ENCODE measurements at places on chromosomes 2 and 18.

- H3K27me3 ChIP-seq = no peaks in the 10 kb centered on the region
- no peak overlapping the region for H3K27ac ChIP-seq
- no peaks in the 10 kb centered on the region for H3K36me3 ChIP-seq
These were observed 8.6 kb downstream of the ALLC start for GRCh38 chr2:3666613-3666975.

- no peak for DNase-seq
- H3K27me3 ChIP-seq = no peaks in the 10 kb centered on the region
These were observed 209.8 kb upstream of the HDAC4 start for GRCh38 chr2:239610457-239611221.

DNA sequence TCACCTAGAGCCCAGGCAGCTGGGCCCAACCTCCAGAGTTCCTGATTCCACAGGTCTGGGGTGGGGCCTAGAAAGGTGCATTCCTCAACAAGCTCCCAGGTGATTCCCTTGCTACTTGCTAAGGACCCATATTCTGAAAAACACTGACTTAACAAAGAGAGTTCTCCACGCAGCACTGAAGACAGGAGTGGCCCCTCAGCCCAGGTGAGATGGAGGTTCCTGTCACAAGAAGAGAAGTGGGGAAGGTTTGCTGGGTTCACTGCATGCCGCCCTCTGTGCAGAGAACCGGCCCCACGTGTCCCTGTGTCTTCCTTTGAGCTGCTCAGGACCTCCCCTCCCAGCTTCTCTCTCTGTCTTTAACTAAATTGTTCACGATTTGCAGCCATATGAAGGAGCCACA is 201.4 kb upstream of the DDX18 start:
- H3K4me1 ChIP-seq = no peaks in the 10 kb centered on the region
- H3K36me3 ChIP-seq = no peaks in the 10 kb centered on the region
- no peak overlapping the region for H3K27ac ChIP-seq
- DNase-seq = no peak

- H3K4me1 ChIP-seq = peaks cover 20% of the 10 kb centered on the region
- peak overlapping the region; percentile 61 for H3K4me3 ChIP-seq
- H3K27me3 ChIP-seq = peaks cover 53% of the 10 kb centered on the region
- no peak overlapping the region for H3K27ac ChIP-seq
- H3K36me3 ChIP-seq = no peaks in the 10 kb centered on the region
These were observed 4.9 kb upstream of the SIX2 start for GRCh38 chr2:45014016-45014702.

- H3K4me1 ChIP-seq = peaks cover 51% of the 10 kb centered on the region
- no peaks in the 10 kb centered on the region for H3K27me3 ChIP-seq
- DNase-seq = no peak
- no peak overlapping the region for H3K27ac ChIP-seq
- H3K4me3 ChIP-seq = no peak overlapping the region
These were observed 11.7 kb upstream of the RALB start for GRCh38 chr2:120240901-120241429.

- no peaks in the 10 kb centered on the region for H3K4me1 ChIP-seq
- no peaks in the 10 kb centered on the region for H3K27me3 ChIP-seq
- no peak overlapping the region for H3K4me3 ChIP-seq
- no peak overlapping the region for H3K27ac ChIP-seq
These were observed 40.5 kb downstream of the SPHKAP start for GRCh38 chr2:228140934-228141528.

DNA sequence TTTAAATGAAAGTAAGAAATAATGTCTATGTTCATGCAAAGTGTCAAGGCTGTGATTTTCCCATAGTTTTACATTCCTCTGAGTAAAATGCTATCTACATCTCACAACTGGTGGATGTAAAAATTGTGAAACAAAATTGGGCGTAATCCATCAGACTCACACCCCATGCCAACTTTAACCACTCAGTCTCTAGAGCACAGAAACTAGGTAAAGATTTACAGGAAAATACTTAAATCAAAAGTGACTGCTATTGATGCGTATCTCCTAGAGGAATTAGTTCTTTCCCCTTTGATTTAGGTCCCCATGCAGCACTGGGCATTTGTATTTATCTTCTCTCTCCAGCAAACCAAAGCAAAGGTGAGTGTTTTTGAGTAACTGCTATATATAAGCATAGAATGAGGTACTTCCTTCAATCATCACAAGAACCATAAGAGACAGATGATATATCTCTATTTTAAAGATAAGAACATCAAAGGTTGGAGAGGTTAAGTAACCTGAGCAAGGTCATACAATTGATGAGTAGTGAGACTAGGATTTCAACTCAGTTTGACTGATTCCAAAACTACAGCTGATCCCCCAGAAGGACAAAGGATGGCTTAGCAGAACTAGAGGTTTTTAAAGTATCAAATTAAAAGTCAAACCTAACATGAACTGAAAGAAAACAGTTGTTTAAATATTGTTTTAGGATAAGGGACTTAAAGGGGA is 594.0 kb upstream of the ACVR2A start:
- H3K4me3 ChIP-seq = no peak overlapping the region
- H3K36me3 ChIP-seq = no peaks in the 10 kb centered on the region
- H3K27ac ChIP-seq = no peak overlapping the region
- no peaks in the 10 kb centered on the region for H3K27me3 ChIP-seq
- no peak for DNase-seq

- no peak overlapping the region for H3K27ac ChIP-seq
- H3K36me3 ChIP-seq = no peaks in the 10 kb centered on the region
- no peak overlapping the region for H3K4me3 ChIP-seq
- no peak for DNase-seq
These were observed 2.1 kb upstream of the SKA1 start for GRCh38 chr18:50372743-50373142.

GRCh38 chr2:150606380-150607060 is 119.1 kb upstream of the RND3 start:
- H3K27ac ChIP-seq = no peak overlapping the region
- no peak for DNase-seq

DNA sequence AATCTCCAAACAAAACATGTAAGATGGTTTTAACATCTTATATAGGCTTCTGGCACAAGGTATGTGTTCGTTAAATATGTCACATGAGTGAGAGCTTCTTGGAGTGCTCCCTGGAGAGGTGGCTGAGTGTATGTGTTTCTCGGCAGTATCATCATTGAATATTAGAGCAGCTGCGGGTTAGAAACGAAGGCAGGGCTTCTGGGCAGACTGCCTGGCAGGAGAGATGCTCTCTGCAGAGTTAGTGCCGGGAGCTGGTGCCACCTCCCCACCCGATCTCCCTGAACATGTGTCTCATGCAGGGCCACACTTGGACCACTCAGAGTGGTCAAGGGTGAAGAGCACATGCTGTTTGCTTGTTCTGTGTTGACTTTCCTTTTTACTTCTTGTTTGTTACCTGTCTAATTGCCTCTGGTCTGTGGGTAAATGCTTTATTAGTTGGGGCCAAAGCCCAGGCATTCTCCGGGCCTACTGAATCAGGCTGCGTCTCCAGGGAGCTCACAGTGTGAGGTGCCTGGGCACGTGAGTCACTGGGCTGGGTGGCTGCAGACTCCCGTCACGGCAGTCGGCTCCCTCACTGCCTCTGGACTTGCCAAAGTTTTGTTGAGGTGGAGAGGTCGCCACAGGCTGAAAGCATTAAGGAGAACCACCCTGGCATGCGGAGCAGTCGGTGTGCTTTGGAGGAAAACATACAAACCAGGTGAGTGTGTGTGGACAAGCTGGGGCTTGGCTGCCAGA is 246.6 kb downstream of the FHOD3 start:
- no peaks in the 10 kb centered on the region for H3K27me3 ChIP-seq
- no peak overlapping the region for H3K27ac ChIP-seq
- H3K4me3 ChIP-seq = no peak overlapping the region
- peaks cover 4% of the 10 kb centered on the region for H3K36me3 ChIP-seq
- H3K4me1 ChIP-seq = no peaks in the 10 kb centered on the region

DNA sequence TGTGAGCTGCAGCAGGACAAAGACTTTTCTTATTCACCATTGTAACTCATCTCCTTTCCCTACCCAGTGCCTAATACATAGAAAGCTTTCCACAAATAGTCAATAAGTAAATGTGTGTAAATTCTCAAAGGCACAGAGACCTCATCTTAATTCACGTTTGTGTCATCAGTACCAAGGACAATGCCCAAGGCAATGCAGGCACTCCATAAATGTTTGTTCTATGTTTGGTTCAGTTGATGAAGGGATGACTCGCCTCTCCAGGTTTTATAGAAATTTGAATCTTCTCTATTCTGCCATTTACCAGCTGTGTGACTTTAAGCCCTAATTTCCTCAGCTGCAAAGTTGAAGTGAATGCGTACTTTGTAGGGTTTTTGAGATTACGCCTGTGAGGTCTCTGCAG is 2.1 kb upstream of the MOGAT1 start:
- H3K27me3 ChIP-seq = peaks cover 5% of the 10 kb centered on the region
- H3K4me1 ChIP-seq = peaks cover 18% of the 10 kb centered on the region
- H3K36me3 ChIP-seq = no peaks in the 10 kb centered on the region
- H3K27ac ChIP-seq = no peak overlapping the region

DNA sequence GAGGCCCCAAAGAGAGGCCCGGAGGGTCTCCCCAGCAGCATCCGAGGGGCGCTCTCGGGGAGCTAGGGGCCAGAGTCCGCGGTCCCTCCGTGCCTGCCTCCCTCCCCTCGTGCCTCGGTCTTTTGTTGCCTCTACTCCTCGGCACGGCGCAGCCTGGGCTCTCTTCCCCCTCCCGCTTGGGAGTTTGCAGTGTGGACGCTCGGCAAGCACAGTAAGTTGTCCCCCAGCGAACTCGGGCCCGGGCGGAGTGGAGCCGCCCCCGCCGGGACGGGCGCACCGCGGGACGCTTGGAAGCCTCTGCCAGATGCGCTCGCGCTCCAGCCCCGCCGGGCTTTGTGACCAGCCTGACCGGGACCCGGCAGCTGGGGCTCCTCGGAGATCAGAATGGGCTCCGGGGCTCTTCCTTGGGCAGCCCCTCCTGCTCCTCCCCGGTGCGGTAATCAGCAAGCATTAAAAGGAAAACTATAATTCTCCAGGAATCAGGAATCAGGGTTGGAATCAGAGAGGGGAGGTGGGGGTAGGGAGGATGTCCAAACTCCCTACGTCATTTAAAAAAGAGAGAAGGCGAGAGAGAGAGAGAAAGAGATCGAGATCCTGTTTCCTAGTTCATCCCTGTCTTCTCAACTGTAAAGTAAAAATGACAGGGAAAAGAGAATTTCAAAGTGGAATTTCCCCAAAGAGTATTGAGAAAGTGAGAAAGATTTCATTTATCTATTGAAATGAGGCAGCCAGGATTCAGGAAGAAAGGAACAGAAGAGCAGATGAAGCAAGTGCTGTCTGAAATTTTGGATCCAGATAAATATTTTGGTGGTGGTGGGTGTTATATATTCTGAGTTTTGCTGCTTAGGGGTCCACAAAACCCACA is 786 bp upstream of the TMEM200C start:
- H3K4me3 ChIP-seq = peak overlapping the region; percentile 70
- H3K27me3 ChIP-seq = peaks cover 22% of the 10 kb centered on the region
- peaks cover 5% of the 10 kb centered on the region for H3K4me1 ChIP-seq
- H3K36me3 ChIP-seq = no peaks in the 10 kb centered on the region
- H3K27ac ChIP-seq = no peak overlapping the region
- no peak for DNase-seq

- peaks cover 8% of the 10 kb centered on the region for H3K4me1 ChIP-seq
- no peaks in the 10 kb centered on the region for H3K27me3 ChIP-seq
- peak overlapping the region; percentile 97 for H3K27ac ChIP-seq
- H3K36me3 ChIP-seq = no peaks in the 10 kb centered on the region
- no peak overlapping the region for H3K4me3 ChIP-seq
- no peak for DNase-seq
These were observed 268.7 kb upstream of the TCF4 start for GRCh38 chr18:55856679-55857078.

All from trophoblast cell (in vitro differentiated cells and primary cell).